ENCODE measurements at places on chromosomes 2 and 18.

DNA sequence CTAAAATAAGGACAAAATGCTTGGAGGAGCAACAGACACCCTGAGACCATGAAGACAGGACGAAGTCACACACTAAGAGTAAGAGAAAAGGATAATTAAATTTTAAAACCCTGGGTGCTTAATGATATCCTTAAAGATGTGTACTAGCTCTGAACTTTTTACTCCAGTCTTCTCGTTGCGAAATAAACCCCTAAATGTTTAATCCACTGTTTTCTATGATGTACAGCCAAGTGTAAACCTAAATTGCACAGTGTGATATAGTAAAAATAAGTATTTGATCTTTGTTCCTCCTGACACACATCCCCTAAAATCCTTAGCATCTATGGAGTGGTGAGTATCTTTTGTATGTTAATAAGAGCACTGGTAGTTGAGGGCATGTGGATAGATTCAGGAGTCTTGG is 157.5 kb upstream of the PKDCC start:
- H3K36me3 ChIP-seq = no peaks in the 10 kb centered on the region
- H3K4me1 ChIP-seq = no peaks in the 10 kb centered on the region
- H3K4me3 ChIP-seq = no peak overlapping the region
- no peak for DNase-seq
- H3K27ac ChIP-seq = no peak overlapping the region
- H3K27me3 ChIP-seq = no peaks in the 10 kb centered on the region

DNA sequence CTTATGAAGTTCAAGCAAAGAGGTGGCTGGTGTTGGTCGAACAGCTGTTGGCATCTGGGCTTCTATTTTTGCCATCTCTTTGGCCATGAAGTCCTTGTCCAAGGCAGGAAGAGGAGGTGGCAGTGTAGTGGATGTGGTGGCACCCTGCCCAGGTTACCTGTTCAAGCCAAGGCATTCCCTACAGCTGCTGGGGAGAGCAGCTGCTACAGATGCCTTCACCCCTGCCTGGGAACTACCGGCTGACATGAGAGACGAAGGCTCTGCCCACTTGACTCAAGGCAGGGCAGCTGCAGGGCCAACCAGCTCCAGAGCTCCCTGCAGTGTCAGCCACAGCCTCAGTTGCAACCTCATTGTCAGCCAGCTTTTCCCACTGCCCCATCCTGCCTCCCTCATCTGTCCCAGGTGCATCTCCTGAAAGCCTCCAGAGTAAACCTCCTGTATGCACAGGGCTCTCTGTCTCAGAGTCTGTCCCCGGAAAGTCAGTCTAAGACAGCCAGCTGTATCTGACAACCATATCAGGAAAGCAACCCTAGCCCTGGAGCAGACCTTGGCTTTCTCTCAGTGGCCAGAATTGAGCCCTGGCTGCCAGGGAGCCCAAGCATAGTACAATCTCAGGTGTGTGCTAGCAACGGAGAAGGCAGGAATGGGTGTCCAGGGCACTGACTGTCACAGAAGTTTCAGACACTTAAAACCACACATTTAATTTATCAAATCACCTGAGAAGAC is 115.9 kb downstream of the RPIA start:
- DNase-seq = no peak
- no peak overlapping the region for H3K4me3 ChIP-seq
- no peaks in the 10 kb centered on the region for H3K27me3 ChIP-seq
- no peak overlapping the region for H3K27ac ChIP-seq
- no peaks in the 10 kb centered on the region for H3K36me3 ChIP-seq
- H3K4me1 ChIP-seq = no peaks in the 10 kb centered on the region

DNA sequence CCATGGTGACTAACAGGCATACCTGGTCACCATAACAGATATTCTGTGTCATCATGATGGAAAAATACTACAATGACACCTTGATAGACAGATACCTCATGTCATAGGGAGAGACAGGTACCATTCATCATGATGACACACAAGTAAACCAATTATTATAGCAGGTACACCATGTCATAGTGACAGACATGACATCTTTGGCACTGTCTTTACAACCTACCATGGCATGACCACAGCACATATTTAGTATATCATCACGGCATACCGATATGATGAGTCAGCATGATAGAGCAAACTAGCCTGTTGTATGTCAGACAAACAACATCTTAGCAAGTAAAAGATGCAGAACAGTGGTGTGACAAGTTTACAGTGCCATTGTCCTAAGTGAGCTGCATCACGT is 101.3 kb upstream of the KLHL29 start:
- DNase-seq = no peak
- no peak overlapping the region for H3K27ac ChIP-seq
- H3K36me3 ChIP-seq = no peaks in the 10 kb centered on the region
- no peak overlapping the region for H3K4me3 ChIP-seq
- peaks cover 8% of the 10 kb centered on the region for H3K4me1 ChIP-seq

GRCh38 chr2:207589143-207589542 is 36.1 kb downstream of the METTL21A start:
- no peaks in the 10 kb centered on the region for H3K4me1 ChIP-seq
- H3K36me3 ChIP-seq = peaks cover 71% of the 10 kb centered on the region
- no peak overlapping the region for H3K27ac ChIP-seq
- H3K27me3 ChIP-seq = no peaks in the 10 kb centered on the region

DNA sequence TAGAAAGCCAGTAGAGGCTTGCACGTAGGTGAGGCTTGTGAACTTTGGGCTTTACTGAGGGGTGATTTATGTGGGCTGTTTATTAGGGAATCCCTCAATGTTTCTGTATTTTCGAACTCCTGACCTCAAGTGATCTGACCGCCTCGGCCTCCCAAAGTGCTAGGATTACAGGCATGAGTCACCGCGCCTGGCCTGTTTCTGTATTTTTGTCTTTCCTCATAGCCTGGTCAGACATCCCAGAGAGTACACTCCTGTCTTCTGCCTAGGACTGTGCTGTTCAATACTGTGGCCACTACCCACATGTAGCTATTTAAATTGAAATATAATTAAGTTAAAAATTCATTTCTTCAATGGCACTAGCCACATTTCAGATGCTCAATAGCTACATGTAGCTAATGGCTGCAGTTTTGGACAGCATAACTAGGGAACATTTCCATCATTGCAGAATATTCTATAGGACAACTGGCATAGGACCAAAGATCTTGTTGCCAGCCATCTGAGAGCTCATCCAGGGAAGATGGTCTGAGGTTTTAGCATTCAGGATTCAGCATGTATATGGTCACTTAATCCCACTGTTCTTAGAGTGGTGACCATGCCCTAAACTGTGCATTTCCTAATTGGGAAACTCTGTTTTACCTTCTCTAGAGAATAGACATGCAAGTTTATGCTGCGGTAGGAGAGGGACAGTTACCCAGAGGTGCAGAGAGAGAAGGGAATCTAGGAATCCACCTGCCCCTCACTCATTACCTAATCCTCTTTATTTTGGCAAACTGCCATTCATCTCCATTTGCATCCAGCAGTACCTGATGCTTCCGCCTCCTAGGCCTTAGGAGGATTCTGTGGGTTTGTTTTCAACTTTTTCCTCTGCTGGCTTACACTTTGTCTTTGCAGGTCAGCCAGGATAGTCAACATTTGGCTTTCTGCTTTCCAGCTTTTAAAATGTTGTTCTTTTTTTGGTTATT is 64.4 kb downstream of the LCLAT1 start:
- peaks cover 2% of the 10 kb centered on the region for H3K4me1 ChIP-seq
- no peaks in the 10 kb centered on the region for H3K27me3 ChIP-seq
- H3K36me3 ChIP-seq = no peaks in the 10 kb centered on the region
- H3K27ac ChIP-seq = no peak overlapping the region

DNA sequence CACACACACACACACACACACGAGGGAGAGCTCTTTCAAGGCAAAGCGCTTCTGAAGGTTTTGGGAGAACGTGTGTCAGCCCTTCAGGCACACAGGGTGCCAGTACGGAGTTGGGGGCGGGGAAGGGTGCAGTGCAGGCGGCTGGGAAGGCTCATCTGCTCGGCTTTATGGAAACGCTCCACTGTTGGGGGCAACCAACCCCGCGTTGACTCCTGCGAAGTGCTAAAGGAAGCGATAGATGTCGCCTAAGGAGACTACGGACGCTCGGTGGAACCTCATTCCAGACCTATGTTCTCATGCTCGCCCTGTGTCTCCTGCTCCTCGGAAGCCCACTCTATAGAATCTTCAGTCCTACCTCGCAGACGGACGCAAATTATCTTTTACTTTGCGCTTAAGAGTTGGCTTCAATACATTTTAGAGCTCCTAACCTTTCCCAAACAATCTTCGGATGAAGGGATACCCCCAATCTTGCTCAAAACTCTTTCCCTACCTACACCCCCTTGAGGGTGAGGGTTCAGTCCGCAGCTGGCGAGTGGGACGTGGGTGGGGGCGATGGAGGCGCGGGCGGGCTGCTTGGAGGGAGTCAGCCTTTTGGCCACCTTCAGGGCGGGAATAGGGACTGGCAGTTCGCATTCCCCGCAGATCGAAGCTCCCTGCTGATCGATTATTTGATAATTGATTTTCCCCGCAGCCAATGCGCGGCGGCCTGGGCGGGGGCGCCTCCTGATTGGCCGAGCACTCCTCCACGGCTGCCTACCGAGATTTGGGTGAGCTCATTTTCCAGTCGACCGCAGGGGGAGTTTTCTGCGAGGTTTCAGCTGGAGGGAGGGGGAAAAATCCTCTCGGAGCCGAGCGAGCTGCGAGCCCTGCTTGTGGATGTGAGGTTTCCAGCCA is 1.9 kb upstream of the MEIS1 start:
- H3K4me3 ChIP-seq = peak overlapping the region; percentile 46
- H3K27me3 ChIP-seq = peaks cover 69% of the 10 kb centered on the region
- no peaks in the 10 kb centered on the region for H3K36me3 ChIP-seq
- no peak for DNase-seq

DNA sequence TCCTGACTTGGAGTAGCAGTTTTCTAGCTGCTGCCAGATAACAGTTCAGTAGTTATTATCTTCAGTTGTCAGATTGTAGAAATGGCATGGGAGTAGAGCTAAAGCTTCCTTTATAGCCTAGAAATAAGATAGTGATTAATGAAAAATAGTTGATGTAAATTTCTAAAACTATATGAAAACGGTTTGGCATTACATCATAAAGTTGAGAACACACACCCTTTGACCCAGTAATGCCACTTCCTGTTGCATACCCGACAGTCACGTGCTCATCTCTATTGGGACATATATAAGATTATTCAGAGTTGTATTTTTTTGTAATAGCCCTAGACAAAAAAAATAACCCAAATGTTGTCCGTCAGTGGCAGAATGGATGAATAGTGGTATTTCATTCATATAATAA is 39.4 kb upstream of the ASB1 start:
- H3K27me3 ChIP-seq = no peaks in the 10 kb centered on the region
- H3K4me1 ChIP-seq = no peaks in the 10 kb centered on the region
- DNase-seq = no peak
- H3K27ac ChIP-seq = no peak overlapping the region

GRCh38 chr2:52818958-52819357 is 948.6 kb upstream of the CHAC2 start:
- H3K4me3 ChIP-seq = no peak overlapping the region
- no peaks in the 10 kb centered on the region for H3K4me1 ChIP-seq
- no peaks in the 10 kb centered on the region for H3K36me3 ChIP-seq
- H3K27me3 ChIP-seq = no peaks in the 10 kb centered on the region
- no peak overlapping the region for H3K27ac ChIP-seq

Data from H1 (cell line).